NCI-H2081 treated with DMSO at 0.1 percent for 48 hours (cell line): ENCODE measurements at places on chromosomes 7 and 10.

- DNase-seq: no peak
Measured at GRCh38 chr10:30591249-30591670, 38.3 kb downstream of the LYZL2 start.

DNA sequence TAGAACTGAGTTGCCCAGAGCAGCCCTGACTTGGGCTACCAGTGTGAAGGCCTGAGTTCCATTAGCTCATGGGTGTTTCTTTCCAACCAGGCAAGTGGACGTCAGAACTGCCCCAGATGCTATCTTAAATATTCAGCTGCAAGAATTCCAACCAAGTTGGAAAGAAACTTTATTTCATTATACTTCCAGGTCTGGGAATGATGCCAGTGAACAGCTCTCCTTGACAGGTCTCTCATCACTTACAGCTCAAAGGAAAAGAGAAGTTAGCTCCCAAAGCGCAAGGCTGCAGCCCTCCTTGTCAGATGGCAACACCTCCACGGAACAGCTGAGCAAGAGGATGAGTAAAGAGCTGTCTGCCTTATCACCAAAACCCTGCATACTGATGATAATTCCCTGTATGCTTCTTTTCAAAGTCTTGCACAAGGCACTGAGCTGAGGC, 255.5 kb upstream of the AOAH start:
- no peak for DNase-seq

DNA sequence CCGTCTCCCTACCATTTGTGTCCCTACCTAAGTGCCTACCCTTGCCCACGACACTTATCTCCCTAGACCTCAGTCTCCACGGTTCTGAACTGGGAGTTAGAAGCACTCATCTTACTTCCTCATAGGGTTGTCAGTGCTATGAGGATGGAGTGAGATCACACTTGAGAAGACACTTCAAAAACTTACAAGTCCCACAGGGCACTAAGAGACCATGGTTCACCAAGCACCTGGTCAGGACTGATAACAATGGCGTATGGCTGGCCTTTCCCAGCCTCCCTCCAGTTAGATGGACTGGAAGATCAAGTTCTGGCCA, 43.2 kb downstream of the KCNMA1 start:
- no peak for DNase-seq

DNA sequence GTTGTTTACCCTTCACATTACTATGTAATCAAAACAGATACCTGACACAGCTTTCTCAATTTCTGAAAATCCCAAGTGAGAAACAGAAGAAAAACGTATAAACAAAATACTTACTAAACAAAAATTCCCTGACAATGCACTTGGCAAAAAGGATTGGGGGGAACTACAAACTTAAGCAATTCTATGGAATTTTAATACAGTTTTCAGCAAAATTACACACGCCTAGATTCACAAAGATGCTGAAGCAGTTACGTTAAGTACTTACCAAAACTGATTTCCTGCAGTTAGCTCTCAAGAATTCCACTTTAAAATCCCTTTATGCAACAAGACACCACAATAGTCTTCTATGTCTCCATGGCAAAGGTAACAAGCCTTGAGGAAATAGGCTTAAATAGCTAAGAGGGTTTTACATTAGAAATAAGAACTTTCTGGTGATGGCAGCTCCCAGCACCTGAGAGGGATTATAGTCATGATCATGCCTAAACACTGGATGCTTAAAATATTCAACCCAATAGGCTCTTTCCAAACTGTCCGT, 10.8 kb downstream of the TOMM7 start:
- DNase-seq: no peak

DNA sequence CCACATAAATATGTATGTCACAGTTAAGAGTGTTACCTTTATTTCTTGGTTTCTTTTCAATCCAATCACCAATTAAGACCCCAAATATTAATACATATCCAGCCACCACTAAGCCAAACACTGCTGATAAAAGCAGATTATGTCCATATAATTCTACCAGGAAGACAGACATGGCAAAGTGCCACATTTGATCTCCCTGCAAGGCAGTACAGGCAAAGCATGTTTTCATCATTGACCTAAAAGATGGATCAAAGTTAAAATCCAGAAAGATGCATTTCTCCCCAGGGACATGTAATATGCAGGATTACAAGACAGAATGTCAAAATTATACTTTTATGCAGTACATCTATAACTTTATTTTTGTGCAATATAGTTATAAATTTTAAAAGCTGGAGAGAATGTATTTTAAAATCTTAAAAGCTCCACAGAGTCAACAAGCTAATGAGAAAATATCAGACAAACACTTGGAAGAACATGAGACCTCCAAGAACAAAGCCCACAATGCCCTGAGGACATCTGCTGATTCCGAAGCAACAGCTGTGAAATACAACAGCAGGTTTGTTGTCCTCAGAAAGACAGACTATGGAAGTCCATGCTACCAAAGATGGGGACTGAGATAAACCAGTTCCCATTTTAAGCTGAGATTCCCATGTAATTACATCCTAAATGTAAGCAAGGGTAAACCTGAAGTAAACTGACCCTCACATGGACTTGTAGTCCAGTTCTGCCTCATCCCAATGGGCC, 54.5 kb upstream of the TOMM7 start:
- no peak for DNase-seq

DNA sequence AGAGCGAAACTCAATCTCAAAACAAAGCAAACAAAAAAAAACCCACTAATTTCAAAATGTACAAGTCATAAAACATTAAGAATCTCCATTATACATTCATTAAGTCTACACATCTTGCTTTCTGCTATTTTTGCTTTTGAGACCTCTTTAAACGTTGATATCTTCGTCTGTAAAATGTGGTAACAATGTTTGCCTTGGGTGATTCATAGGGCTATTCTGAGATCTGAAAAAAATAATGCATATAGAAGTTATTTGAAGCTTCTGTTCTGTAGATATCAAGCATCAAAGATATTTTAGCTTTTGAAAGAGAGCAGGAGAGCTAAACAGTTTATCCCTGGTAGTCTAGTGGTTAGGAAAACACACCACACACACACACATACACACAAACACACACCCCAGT, 158.1 kb upstream of the PLXDC2 start:
- DNase-seq: no peak

DNA sequence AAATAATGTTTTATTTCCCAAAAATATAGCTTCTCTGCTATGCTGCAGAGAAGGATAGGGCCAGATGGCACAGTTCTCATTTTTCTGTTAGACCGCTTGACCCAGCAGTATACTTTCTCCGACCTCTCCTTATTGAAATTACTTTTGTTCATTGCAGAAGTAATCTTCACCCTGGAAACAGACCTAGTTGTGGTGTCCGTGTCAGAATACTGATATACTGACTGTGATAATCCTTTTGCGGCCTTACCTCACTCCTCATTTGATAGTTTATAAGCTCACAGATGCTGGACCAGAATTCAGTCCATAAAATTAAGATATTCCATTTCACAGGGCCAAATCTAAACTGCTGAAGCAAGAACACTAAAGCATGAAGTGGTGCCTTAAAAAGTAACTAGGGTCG, 260.6 kb upstream of the DKK1 start:
- no peak for DNase-seq

- DNase-seq: no peak
Measured at GRCh38 chr7:71191771-71192170, 59.8 kb downstream of the GALNT17 start.

- DNase-seq: no peak
Measured at GRCh38 chr7:148218603-148219002, 372.0 kb upstream of the C7orf33 start.

GRCh38 chr10:113319479-113319878, 233.4 kb upstream of the HABP2 start:
- DNase-seq: no peak

DNA sequence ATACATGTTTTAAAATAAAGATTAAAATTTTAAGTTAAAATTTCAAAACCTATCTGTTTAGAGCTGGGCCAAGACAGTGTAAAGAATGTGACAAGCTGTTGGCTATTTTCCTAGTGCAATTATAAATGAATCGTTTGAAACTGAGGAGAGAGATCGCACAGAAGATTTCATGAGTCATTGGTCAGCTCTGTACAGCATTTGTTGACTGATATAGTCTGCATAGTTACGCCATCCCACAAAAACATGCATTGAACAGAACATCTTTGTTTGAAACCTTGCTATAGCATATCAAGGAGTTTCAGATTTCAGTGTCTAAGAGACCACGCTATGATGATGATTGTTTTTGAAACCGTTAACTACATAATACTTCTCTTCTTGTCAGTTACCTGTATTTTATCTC, 1.3 kb upstream of the C10orf67 start:
- DNase-seq: no peak

GRCh38 chr7:157557263-157557662, 220.5 kb downstream of the DNAJB6 start:
- DNase-seq: no peak

DNA sequence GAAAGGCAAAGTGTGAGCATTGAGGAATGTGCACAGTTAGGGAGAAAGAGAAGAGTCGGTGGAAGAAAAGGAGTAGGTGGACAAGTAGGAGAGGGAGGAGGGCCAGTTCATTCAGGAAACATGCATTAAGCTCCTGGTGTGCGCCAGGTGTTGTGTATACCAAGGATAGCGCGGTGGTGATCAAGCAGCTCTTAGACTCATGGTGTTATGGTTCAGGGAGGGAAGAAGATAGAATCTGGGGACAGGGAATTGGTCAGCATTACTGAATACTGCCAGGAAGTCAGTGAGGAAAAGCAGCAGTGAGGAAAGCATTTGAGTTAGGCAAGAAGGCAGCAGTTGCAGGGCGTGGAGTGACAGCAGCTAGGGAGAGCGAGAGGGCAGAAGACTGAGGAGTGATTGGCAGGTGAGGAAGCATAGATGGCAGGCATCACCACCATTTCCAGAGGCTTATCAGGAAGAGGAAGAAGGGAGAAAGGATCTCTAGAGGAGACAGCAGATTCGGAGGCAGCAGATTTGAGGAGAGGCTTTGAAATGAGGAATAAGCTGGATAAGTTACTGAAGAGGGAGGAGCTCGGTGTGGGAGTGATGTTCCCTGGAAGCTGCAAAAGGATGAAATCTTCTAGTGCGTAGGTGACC, 265.6 kb downstream of the GFRA1 start:
- no peak for DNase-seq

GRCh38 chr10:4519658-4520402, 306.2 kb upstream of the AKR1E2 start:
- no peak for DNase-seq

DNA sequence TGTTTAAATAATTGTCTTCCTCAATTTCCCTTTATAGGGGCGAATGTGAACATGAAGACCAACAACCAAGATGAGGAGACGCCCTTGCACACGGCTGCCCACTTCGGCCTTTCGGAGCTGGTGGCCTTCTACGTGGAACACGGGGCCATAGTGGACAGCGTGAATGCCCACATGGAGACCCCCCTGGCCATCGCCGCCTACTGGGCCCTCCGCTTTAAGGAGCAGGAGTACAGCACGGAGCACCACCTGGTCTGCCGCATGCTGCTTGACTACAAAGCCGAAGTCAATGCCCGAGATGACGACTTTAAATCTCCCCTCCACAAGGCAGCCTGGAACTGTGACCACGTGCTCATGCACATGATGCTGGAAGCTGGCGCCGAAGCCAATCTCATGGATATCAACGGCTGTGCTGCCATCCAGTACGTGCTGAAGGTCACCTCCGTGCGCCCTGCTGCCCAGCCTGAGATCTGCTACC, 42.1 kb downstream of the ASB4 start:
- no peak for DNase-seq

GRCh38 chr7:139566075-139566474, 42.6 kb downstream of the CLEC2L start:
- DNase-seq: no peak

GRCh38 chr7:72710983-72711382, 117.0 kb downstream of the TYW1B start:
- no peak for DNase-seq

GRCh38 chr10:14605231-14605925, 169.3 kb downstream of the FAM107B start:
- DNase-seq: no peak

DNA sequence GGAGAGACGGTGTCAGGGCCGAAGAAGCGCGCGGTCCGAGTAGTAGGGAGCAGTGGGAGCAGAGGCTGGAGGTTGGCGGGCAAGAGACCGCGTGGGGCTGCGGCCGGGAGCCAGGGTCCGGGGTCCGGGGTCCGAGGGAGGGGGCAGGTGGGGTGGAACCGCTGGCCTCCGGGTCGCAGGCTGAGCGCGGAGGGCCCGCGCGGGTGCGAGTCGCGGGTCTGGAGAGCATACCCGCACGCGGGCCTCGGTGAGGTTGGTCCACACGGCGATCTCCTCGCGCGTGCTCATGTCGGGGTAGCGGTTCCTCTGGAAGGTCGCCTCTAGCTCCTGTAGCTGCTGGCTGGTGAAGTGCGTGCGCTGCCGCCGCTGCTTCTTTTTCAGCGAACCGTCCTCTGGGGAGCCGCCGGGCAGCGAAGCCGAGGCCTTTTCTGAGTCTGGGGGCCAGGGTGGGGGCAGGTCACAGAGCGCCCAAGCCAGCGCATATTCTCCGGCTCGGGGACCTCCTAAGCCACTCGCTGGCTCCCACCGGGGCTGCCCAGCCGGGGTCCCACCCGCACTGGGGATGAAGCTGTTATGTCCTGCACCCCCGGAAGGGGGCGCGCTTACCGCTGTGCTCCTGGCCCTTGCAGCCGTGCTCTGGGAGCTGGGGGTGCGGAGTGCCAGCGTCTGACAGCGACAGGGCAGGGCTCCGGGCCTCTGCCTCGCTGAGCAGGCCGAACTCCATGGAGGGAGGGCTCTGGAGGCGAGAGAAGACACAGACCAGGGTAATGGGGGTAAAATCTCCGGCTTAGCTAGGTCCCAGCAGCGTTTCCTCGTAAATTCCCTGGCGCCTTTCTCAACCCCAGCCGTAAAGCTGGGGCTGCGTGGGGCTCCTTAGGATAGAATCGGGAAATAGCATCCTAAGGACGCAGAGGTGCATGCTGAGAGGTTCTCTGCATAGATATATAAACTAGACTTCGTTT, 5.5 kb downstream of the ELOVL3 start:
- DNase-seq: no peak

- no peak for DNase-seq
Measured at GRCh38 chr7:150410680-150411346, 31.7 kb downstream of the ZNF775 start.

DNA sequence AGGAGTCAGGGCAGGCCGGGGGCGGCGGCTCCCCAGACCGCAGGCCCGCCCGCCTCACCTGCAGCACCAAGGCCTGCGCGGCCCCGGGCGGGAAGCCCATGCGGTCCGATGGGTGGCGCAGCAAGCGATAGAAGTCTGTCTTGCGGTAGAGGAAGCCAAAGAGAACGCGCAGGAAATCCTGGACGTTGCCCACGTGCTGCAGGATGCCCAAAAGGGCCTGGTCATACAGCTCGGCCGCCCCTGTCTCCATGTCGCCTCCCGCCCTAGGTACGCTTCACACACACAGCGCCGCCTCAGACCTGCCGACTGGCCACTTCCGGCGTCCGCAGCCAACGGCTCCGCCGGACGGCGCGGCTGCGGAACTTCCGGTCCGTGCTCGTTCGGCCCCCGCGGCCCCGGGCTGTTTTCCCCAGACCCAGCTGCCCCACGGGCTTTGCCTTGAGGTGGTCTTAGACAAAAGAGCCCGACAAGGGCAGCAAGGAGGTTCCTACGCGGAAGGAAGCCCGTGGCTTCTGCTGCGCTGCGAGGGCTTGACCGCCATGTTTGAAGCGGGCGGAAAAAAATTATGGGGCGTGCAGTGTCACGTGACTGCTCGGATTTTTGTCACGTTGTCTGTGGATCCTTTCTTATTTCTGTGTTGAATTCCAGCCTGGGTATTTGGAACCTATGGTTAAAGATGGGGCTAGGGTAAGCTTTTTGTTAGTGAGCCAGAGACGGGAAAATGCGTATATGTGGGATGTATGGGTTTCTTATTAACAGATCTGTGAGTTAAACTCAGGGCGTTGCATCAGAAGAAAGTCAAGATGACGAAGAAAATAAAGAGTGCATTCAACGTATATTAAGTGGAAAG, at the start of gene NUDCD3:
Gene NUDCD3 (minus strand): TSS at position 308 of the 850 bp plus-strand sequence. CDS start 58 bp downstream, at position 250.
- DNase-seq: peak; percentile 64

GRCh38 chr7:115338016-115338415, 416.1 kb downstream of the MDFIC start:
- no peak for DNase-seq
